NCI-H524 treated with DMSO at 0.1 percent for 48 hours (cell line): ENCODE measurements at places on chromosomes 4 and X.

DNA sequence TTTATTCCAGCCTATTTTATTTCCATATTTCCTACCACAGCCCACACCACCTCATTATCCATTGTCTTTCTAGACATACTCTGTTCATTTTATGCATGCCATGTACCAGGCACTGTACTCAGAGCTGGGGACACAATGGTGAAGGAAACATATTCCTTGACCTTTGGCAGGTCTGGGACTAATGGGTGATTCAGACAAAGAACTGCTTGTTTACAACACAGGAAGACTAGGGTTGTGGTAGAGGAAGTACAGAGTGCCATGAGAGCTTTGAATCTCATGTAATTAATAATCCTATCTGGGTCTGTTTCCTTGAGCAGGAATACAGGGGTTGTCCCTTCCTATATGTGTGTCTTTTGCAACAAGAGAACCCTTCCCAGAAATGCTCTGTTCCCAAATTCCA, 75.1 kb upstream of the NUDT10 start:
- DNase-seq: no peak

DNA sequence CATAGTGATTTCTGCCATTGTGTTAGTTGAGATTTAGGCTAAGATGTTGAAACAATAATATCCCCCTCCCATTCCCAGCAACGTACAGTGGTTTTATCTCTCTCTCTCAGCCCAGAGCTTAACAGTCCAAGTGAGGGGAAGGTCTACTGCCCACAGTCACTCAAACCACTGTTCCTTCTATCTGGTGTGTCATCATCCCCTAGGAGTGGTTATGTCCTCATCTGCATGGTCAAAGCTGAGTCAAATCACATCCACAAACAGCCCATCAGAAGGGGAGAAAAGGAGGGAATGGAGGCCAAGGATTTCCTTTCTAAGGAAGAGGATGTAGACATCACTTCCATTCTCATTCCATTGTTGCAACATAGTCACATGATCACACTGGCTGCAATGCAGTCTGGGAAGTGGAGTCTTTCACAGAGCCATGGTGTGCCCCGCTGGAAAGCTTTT, 42.8 kb upstream of the CHRNA9 start:
- DNase-seq: no peak

DNA sequence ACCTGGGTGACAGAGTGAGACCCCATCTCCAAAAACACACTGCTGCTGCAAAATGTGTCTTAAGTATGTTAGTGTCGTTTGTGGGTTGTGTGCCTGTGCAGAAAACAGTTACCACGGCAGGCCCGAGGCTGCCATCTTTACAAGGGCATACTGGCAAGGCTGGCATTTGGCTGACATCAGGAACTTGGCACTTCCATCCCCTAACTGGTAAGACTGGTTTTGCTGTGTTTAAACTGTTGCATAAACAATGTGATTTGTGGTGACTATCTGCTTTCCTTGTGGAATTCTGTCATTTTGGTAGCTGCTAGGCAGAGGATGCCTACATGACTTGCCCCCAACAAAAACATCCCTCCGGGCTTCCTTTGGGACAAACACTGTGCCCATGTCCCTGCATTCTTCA, 12.3 kb downstream of the LRP2BP start:
- DNase-seq: no peak

DNA sequence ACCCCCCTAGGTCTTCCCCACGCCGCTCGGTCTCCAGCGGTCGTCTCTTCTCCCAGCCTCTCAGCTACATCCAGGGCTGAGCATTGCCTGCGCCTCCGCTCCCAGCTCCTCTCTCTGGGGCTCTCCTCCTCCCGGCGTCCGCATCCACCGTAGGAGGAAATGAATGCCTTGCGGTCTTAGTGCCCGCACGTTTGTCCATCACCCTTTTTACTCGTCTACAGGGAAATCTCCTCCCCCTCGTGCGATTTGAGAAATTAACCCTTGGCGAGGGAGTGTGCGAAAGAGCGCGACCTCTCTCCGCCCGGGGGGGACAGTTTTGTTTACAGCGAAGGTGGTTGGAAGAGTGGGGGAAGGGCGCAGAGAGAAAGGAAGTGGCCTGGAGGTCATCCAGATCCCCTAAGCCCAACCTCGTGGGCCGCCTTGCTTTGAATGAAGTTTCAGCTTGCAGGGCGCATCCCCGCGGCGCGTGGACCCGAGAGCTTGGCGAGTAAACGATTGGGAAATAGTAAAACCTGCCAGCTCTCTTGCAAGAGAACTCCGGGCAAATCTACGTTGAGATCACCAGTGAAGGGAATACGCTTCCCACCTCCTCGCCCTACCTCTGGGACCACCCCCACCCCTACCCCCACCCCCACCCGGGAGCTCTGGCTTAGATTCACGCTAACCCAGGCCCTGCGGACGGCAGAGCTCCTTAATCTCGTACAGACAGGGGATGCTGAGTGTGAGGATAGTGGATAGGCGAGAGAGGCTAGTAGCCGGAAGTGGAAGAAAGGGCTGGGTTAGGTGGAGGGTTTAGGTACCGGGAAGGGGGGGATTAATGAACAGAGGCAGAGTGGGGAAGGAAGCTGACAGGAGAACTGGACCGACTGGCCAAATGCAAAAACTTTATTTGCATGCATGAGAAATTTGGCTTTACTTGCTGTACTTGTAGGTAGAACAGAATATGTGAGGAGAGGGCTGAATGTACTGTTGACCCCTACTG, at the start of gene ELOVL6:
ELOVL6 (minus strand) TSS at position 181 of the 982 bp plus-strand sequence. CDS start 280 bp downstream, outside the sequence.
- DNase-seq: peak; percentile 54

DNA sequence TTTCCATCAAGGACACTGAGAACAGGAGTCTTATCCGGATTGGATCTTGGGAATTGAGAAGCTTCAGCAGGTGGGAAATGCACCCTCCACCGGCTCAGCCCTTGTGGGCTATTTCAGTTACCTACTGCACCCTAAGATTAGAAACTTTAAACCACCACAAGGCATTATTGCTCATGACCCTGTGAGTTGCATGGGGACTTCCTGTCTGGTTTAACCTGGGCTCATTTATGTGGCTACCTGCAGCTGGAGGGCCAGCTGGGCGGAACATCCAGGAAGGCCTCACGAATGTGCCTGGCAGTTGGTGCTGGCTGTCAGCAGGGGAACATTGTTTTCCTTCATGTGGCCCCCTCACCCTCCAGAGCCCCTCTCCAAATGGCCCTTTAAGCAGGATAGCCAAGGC, 164.1 kb downstream of the DEFB131A start:
- no peak for DNase-seq

GRCh38 chrX:111375747-111376146, 36.2 kb downstream of the DCX start:
- DNase-seq: no peak

DNA sequence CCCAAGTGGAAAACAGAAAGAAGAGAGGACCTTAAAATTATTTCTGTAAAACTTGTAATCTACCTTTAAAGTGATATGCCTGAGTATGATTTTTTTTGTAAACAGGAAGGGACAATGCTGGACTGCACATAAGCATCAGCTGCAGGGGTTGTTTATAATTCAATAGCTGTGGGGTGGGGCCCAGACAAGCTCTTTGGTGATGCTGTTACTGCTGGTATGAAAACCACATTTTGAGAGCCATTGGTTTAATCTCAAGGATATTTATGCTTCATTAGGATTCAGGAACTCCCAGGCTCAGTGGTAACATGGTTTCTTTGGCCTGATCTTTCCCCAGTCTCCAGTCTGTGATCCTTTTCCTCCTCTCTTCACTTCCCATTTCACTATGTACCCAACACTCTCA, 34.3 kb upstream of the GRPR start:
- DNase-seq: no peak

DNA sequence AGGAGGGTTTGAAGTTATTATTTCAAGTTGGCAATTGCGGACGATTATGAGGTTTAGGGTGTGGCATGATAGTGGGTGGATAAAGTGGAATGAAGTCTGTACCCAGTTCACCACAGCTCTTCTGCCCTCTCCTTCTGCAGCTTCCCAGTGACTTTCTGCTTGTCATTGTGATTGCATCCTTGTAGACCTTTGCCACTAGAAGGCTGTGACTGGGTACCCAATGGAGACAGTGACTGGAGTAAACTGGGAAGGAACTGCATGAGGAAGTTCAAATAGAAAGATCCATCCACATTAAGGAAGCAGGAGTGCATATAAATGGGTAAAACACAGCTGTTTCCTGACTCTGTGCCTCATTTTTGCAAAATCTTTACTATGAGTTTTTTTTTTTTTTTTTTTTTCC, 53.5 kb upstream of the SPANXN3 start:
- DNase-seq: no peak

DNA sequence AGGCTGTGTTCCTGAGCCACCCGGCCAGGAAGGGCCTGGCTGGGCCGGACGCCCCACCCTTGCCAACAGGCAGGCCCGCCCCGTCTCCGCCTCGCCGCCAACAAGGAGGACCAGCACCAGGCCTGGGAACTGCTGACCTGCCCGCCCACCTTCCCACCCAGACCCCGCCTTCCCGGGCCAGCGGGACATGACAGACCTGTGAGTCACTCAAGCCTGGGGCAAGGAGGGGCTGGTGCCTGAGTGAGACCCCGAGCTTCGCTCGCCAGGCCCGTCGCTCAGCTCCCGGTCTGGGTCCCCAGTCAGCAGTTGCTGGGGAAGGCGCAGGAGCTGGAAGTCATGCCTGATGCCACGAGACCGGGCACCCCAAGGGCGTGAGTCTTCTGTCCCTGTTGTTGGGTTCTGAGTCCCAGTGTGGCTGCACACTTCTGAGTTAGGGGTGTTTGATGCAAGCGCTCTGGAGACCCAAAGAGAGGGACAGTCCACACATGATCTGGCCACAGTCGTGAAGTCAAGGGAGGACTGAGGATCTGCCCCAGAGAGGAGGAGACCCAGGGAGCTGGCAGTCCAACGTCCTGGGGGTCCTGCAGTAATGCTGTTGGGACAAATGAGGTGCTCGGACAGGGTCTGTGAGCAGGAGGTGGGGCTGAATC, at the start of gene DNASE1L1:
DNASE1L1 (minus strand) TSS at position 33 of the 650 bp plus-strand sequence. CDS start 3,686 bp downstream, outside the sequence.
- DNase-seq: no peak

DNA sequence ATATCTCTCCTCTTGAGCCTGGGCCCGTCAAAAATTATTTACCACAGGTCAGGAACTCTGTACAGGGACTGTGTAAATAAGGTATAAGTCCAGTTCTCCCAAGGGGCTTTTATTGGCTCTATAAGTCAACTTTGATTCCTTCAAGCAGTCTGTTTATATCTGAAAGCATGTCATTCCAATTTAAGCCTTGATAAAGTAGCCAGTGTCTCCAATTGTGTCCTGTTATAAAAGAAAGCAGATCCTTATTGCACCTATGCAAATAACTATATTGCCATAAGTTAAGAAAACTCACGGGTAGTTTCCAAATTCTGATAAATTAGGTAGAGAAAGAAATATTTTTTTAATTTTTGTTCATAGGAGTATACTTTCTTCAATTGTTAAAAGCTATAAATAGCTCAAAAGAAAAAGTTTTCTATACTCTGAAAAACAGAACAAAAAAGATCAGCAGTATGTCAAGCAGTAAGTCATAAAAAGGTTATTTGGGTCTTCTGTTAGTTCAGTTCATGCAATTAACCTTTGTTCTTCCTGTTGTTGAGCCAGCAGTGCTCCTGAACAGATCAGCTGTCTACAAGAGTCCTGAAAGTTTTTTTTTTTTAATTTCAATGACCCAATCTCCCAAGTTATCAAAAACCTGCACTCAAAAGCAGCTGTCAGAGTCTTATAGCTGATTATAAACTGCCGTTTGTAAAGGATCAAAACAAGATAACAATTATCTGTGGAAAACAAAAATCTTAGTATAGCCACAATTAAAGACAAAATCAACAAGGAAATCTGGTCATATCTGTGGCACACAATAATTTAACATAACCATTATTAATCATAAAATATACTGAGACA, 178.4 kb upstream of the GALNT7 start:
- DNase-seq: no peak

DNA sequence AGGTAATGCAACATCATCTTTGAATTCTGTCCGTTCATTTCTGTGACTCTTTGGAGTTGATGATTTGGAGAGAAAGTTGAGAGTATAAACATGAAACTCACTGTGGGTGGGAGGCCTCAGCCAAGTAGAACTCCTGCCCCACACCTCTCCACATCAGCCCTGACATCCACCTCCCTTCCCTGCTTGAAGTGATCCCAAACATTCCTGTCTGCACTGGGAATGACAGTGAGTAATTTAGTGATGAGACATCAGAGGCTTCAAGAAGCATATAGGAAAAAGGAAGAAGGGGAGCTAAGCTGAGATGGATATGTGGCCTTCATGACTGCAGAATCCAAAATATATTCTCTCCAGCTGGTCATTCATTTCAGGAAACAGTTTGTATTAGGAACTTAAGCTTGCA, 151.8 kb downstream of the SPATA18 start:
- DNase-seq: no peak

DNA sequence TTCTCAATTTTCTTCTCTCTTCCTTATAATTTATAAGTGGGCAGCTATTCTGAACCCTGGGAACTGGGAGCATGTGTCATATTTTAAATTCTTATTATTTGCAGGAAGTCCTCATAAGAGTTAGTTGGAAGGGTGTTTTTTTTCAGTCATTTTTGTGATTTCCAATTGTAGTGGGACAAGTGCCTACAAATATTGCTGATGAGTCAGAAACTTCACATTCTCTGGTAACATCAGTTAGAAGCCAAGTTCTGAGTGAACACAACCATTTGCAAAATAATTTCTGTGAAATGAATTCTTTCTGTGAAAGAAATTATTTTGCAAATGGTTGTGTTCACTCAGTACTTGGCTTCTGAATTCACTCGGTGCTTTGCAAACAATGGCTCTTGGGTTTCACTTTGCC, 20.8 kb upstream of the NWD2 start:
- no peak for DNase-seq

DNA sequence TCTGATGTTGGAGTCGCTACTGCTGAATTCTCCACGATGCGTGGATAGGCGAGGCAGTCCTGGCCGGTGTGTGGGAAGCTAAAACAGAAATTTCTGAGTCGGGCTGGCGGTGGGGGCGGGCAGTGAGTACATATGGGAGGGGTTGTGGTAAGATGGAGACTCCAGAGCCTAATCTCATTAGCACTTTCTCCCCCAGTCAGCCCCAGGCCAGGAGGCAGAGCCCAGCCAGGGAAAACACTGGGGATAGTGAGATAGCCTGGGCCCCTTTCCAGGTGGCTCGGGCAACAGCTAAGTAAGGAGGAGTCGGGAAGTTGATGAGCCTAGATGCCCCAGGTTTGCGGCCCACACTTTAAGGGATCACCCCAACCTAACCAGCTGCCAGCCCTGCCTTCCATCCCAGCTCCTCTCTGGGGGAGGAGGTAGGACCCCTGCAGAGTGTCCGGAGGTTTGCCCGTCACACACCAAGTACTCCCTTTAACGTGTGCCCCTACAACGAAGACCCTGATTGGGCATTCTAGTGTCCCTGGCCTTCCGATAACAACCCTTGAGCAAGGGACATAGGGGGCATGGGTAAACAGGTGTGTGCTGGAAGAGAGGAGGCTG, 2.4 kb upstream of the LOC101059915 start:
- no peak for DNase-seq

GRCh38 chrX:140088438-140088837, 123.1 kb upstream of the CXorf66 start:
- DNase-seq: no peak
